ENCODE measurements at places on chromosomes 5 and 9.

GRCh38 chr9:95854386-95855020 lies 21.0 kb upstream of the ERCC6L2 start:
- DNase-seq, result no peak

GRCh38 chr9:87184956-87185642 lies 237.8 kb upstream of the GAS1 start:
- no peak for DNase-seq

DNA sequence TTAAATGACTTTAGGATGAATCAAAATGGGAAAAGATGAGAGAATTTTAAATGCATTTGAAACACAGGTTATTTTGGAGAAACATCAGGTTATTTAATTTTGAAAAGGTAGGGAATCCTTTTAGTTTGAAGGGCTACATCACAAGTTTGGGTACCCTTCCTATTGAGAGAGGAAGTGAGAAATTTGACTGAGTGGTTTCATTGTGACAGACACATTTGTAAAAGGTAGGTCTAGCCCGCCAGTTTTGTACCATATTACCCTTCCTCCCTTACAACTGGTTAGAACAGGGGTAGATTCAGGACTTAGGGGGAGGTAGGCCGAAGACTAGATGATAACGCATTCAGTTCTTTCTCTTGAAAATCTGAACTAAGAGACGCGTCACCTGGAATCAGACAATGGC lies 464.2 kb downstream of the EBF1 start:
- DNase-seq, result no peak

DNA sequence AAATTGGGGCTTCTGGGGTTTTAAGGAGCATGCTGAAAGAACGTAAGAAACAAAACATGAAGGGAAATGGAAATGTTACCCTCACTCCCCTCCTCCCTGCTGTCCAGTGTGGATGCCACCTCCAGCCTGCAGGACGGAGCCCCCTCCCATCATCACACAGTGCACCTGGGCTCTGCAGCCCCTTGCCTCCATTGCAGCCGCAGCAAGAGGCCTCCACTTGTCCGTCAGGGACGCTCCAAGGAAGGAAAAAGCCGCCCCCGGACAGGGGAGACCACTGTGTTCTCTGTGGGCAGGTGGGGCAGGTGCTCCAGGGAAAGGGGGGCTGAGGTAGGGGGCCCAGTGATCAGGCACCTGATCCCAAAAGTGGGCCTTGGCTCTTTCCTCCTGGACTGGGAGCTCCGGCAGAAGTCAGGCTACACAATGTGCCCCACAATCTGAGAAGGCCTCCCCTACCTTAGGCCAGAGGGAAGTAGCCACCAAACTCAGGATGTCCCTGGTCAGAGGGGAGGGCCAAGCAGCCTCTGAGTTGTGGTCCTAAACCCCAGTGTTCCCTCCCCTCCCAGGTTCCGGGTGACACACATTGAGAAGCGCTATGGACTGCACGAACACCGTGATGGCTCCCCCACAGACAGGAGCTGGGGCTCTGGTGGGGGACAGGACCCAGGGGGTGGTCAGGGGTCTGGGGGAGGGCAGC lies 2.7 kb downstream of the RELL2 start:
- no peak for DNase-seq

DNA sequence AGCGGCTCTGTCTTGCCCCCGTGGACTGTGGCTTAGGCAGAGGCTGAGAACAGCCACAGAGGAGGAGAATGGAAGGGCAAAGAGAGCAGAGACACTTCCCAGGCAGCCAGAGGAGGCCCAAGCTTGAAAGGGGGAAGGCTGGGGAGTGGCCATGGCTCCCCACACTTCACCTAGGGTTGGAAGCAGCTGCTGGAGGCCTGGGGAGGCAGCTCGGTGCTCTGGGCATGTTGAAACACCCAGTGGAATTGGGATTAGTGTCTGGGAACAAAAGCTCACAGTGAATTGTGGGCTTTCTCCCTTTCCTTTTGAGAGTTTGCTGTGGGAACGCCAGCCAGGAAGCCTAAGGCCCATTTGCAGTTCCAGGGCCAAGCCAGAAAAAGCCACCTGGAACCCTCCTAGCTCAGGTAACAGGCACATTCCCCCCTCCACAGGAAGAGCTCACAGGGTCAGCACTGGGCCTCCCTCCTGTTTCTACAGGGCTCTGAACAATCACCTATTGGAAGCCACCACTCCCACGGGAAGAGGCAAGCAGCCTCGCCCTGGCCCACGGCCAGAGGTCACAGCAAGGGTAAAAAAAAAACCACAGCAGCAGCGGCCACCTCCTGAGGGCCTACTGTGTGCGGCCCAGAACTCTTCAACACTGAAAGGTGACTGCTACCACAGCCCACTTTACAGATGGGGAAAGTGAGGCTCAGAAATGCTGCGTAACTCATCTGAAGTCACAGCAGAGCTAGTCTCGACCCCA lies 20.2 kb downstream of the EEIG1 start:
- DNase-seq, result no peak

DNA sequence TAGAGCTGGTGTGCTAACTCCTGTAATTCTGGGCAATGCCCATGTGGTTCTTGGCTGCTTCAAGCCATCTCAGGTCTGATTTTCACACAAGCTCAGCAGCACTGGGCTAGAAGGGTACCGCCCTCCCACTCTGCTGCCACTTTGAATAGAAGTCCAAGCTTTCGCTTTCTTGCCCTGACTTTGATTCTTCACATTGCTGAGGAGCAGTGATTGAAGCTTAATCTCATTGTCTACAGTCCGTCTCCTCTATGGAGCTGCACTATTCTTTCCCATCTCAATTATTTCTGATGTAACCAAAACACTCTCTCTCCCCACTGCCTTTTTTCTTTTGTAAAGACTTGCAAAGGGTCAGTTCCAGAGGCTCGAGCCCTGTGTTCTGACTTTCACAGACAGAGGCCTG lies 12.9 kb upstream of the RNF183 start:
- no peak for DNase-seq

GRCh38 chr5:151128817-151129216 lies 28.8 kb downstream of the ANXA6 start:
- DNase-seq, result no peak

DNA sequence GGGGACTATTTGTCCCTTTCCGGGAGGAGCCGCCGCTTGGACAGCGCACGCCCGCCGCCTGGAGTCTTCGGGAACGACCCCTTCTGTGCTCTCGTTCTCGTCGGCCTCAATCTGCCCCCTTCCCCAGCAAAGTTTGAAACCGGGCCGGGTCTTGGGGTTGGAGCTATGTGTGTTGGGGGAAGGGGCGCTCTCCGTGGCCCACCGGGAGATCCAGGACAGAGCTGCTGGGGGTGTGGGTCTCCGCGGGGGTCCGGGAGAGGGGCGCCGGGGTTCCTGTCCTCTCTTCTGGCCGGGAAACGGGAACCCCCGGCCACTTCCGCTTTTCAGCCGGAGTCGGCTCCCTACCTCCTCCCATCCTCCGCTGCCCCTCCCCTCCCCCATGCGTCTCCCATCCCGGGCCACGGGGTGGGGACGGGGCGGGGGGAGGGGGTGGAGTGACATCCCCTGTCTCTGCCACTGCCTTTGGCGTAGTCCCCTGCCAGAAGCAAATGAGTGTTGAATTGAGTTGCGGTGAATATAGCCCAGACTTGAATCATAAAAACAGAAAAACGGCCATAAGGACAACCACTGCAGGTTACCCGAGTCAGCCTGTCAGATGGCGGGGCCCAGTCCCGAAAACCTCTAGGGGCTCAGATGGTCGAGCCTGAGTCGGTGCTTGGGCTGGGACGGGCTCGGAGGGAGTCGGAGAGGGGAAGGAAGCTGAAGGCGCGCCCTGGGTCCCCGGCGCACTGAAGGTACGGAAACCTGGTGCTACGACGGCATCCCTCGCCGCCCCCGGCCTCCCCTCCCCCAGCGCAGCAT lies 1.1 kb downstream of the CPLX2 start:
- no peak for DNase-seq

- no peak for DNase-seq
Measured at GRCh38 chr5:39665328-39665727, 240.5 kb upstream of the DAB2 start.

All from stimulated activated CD4-positive, alpha-beta T cell treated with anti-CD3 and anti-CD28 coated beads, Interleukin-1b, Interleukin-23, amount 100 ng/mL, for 48 hours (primary cell).